ENCODE measurements at places on chromosomes 3 and 15.
A peak's percentile ranks its signal among the peaks of the same experiment; 100 is the strongest.

GRCh38 chr15:90989040-90989768 lies 5.1 kb downstream of the PRC1 start:
- DNase-seq = no peak

- peak; percentile 82 for DNase-seq
Measured at GRCh38 chr3:192917028-192917403, 640 bp downstream of the MB21D2 start.

DNA sequence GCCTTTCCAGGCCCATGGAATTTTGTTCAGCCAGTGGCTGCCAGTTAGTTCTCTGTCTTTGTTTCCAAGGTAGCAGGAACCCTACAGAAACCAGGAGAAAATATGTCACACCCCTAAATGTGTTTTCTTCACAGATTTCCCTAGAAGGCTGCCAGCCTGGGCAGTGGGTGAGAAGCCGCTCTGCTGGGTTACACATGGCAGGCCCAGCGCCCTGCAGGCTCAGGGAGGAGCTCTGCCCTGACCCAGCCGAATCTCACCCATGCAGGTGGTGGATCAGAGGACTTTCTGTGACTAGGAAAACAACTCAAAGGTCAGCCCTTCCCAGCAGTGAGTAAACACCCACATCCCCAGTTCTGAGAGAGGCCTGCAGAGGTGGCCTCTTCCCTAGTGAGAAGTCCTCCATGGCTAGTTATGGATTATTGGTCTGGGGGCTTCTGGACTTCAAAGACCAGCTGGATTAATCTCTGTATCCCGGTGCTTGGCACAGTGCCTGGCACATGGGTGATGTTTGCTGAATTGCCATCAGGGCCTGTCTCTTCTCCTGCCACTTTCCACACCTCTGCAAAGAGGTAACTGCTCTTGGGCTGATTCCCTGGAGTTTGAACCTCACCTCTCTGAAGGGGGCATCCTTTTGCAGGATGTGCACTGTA lies 34.7 kb upstream of the BDH1 start:
- DNase-seq = no peak

DNA sequence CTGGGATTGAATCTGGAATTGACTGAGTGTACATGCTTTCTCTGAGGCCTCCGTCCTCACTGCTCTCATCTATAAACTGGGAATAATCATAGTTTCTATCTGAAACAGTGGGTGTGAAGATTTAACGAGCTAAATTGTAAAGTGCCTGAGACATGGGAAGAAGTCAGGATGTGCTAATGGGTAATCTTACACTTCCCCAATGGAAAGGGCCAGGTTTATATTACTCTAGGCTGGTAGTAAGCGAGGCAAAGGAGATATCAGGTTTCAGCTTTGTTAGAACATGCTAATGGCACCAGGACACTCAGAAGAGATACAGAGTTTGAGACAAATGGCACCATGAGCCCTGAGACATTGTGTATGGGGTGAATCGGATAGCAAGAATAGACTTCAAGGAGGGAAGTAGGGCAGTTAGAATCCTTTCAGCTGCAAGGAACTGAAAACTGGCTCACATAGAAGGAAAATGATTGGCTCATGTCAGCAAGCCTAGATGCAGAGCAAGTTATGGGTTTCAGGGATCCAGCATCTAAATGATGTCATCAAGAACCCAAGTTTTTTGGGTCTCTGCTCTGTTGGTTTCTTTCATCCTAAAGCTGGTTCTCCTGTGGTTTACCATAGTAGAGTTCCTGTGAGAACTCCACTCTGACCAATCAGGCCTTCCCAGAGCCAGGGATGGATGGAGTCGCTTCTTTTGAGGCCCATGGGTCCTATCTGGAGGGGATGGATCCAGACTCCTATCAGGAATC lies 21.8 kb downstream of the FLNB start:
- no peak for DNase-seq

DNA sequence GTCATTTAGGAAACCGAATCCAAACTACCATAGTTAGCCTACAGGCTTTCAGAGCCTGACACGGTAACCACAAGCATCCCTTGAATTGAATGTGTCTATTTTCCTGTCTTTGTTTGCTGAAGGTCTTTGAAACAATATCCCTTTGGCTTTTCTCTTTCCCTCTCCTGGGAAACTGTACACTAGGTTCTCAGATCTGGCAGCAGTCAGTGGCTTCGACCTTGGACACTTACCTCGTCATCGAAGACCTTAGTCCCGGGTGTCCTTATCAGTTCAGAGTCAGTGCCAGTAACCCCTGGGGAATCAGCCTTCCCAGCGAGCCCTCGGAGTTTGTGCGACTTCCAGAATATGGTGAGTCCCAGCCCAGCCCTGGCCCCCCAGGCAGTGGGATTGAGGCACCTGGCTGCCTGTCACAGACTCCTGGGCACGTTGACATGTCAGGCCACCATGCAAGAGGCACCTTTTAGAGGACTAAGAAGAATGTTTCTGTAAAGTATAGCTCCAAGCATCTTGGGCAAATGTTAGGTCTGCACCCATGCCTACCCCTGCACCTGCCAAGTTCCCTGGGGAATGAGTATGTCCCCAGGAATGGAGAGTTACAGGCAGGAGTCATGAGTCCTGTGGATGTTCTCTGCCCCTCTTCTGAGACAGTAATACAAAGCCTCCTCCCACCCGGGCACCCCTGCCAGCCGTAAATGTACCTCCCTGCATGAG lies 30.4 kb upstream of the UMPS start:
- DNase-seq = peak; percentile 15

GRCh38 chr3:1766384-1766783 lies 332.3 kb upstream of the CNTN4 start:
- DNase-seq = no peak

- no peak for DNase-seq
Measured at GRCh38 chr3:146529021-146529420, 15.4 kb downstream of the PLSCR1 start.

DNA sequence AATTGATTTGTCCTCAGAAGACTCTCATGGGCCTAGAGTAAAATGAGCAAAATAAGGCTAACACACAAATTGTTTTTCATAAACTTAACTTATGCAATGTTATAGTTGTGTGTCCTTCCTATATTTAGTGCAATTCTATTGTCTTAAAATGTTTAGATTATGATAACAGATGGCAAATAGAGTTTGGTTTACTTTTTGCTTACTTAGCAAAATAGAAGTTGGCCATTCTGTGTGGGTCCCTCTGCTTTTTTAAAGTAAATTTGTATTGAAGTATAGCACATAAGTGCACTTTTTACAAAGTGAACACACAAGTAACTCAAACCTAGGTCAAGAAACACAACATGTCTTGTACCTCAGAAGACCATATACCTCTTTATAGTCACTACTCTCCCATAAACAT lies 150.6 kb upstream of the RARB start:
- DNase-seq = no peak

- no peak for DNase-seq
Measured at GRCh38 chr3:106332884-106333283, 464.1 kb upstream of the CBLB start.

DNA sequence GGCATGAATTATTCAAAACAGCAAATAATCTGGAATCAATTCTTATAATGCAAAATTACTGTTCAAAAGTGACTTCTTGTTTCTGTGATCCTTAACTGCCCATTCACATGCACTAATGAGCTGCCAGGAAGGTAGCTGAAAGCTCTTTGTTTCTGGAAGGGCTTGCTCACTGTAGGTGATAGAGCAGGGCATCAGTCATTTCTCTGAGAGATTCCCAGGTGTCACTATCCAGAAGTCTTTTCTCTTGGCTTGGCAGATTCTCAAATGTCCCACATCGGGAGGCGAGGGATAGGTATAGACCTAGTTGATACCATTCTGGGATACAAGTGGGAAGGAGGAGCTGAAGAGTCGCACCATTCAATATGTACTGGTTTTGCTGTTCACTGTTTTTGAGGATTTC lies 35.0 kb downstream of the C3orf85 start:
- no peak for DNase-seq

DNA sequence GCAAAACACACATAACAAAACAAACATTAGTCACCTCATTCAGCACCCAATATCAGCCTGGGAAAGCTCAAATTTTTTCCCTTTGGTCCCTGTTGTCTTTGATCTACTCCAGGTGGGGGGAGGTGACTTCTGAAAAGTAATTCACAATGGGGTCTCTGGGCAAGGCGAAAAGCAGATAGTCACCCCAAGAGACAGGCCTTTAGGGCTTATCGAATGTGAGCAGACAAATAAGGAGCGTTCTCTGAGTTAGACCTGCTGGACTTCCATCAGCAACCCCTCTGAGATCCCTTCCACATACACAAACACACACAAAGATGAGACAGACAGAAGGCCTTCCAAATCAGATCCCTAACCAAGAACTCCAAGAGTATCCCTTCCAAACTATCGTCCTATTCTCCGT lies 171.0 kb upstream of the SMAD3 start:
- DNase-seq = no peak

DNA sequence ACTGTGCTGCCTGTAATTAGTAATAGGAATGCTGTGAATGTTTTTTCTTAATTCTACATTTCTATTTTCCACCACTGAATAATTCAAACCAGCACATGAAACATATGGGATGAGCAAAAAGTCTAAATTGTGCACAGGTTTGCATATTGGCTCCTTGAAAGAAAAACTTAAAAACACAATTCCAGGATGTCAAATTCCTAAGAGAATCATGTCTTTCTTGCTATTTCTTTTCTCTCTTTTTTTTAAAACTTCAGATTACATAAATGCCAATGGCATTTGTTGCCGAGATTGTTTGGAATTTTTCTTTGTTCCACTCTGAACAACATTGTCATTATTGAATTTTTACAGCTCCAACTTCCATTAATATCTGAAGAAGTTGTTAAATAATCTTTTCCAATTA lies 60.8 kb downstream of the VGLL3 start:
- peak; percentile 53 for DNase-seq

GRCh38 chr15:75924576-75924975 lies 20.9 kb downstream of the FBXO22 start:
- no peak for DNase-seq

GRCh38 chr3:24683090-24683489 lies 188.4 kb upstream of the THRB start:
- peak; percentile 80 for DNase-seq

DNA sequence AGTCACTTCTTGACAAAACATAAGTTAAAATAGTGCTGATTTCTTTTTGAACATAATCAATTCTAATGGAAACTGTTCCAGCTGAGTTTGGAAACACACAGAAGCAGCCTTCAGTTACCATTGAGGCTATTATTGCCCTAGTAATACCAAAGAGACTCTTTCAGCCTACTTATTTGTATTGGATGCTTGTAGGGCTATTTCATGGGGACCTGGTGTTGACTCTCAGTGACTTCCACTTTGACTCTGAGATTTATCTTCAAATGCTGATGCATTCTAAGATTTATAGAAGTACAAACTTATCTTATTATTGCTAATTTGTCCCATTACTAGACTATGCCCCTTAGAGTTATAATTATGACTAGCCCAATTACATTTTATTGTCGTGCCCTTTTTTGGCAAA lies 67.4 kb downstream of the CMSS1 start:
- no peak for DNase-seq

- peak; percentile 91 for DNase-seq
Measured at GRCh38 chr3:48402281-48402732, 27.6 kb downstream of the PLXNB1 start.

GRCh38 chr3:176755977-176756376 lies 441.3 kb downstream of the TBL1XR1 start:
- no peak for DNase-seq

- no peak for DNase-seq
Measured at GRCh38 chr15:23566071-23566554, 639 bp downstream of the MKRN3 start.

DNA sequence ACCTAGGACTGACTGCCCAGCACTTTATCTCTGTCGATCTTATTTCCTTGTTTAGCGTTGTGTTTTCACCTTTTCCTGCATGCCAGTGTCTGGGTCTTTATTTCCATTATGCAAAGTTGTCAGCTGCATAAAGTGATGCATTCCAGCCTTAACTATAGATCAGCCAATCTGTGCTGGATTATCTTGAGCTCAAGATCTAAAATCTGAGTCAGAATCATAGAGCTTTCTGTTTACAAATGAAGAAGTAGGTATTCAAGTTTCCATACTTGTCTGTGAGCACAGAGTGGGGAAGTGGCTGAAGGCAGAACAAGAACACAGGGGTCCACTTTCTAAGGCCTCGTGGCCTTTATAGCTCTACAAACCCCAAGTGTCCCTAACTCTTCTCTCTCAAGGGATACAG lies 82.4 kb upstream of the PLCL2 start:
- DNase-seq = no peak

DNA sequence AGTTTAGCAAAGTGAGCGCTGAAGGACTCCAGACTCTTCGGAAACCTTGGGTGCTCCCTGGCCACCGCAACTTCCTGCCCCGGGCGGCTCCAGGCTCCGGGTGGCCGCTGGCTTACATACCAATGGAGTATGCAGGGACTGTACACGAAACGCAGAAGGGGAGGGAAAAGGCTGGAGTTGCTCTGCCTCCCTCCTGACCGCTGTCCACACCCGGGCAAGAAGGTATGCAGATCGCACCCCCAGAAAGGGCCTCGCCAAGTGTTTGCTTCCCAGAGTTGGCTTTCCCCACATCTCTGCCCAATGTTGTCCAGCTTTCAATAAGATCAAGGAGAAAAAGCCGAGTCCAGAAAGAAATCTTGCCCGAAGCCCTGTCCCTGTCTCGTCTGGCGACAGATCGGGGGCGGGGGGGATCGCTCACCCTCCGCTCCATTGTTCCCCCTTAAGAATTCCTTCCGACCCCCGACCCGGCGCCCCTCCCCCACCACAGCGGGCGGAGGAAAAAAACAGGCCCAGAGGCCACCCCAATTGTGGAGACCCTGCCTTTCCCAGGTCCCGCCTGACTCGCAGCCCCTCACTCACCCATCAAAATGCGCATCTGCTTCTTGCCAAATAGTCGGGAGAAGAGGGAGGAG lies 533 bp downstream of the ARF4 start:
- peak; percentile 95 for DNase-seq

DNA sequence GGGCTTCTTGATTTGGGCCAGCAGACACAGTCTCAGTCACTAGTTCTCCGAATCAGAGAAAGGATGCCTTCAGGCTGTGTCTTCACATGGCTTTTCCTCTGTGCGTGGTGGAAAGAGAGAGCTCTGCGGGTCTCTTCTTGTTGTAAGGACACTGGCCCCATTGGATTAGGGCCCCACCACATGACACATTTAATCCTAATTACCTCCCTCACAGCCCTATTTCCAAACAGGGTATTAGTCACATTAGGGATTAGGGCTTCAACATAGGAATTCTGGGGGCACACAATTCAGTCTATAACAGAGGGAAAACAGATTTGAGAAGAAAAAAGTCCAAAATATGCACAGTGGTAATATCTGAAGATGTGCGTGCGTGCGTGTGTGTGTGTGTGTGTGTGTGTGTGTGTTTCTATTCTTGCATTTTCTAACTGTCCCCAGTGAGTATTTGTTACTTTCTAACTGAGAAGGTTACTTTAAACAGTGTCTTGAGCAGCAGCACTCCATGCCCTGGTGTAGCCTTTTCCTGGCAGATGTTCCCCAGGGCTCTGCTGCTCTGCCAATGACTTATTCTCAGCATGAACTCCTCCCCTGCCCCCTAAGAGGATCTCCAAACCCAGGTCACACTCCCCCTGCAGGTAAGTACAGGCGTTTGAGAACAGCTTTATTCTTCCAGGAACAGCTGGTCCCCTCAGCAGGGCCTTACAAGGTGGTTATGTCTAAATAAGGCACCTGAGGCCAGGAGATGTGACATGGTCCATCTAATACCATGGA lies 72.9 kb downstream of the RPL39L start:
- peak; percentile 30 for DNase-seq

- DNase-seq = peak; percentile 100
Measured at GRCh38 chr3:190566043-190566933, 52.4 kb downstream of the IL1RAP start.

Data from fibroblast of skin of back (primary cell).